ENCODE measurements at places on chromosomes 16 and 17.

- no peak for DNase-seq
These were observed 14.9 kb downstream of the GPRC5C start for GRCh38 chr17:74446551-74447500.

DNA sequence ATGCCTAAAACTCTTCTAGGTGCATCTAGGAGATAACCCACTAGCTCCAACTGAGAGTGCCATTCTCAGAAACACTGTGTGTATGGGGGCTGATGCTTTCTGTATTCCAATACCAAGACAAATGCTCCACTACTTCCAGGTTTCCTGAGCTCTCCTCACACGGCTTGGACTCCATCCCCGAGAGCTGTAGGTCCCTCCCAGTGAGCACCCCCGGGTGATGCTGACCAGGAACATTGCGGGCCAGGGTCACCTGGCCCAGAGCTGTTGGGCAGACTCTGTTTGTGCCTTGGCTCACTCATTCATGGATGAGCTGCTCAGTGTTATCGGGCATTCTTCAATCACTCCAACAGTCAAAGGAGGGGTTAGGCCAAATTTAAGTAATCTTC lies 7.0 kb downstream of the CUEDC1 start:
- DNase-seq = no peak

GRCh38 chr17:56847106-56847505 lies 13.2 kb downstream of the DGKE start:
- no peak for DNase-seq

GRCh38 chr17:28747801-28748750 lies 4.3 kb downstream of the TRAF4 start:
- DNase-seq = no peak

GRCh38 chr17:49691086-49691676 lies 13.3 kb upstream of the SPOP start:
- no peak for DNase-seq

DNA sequence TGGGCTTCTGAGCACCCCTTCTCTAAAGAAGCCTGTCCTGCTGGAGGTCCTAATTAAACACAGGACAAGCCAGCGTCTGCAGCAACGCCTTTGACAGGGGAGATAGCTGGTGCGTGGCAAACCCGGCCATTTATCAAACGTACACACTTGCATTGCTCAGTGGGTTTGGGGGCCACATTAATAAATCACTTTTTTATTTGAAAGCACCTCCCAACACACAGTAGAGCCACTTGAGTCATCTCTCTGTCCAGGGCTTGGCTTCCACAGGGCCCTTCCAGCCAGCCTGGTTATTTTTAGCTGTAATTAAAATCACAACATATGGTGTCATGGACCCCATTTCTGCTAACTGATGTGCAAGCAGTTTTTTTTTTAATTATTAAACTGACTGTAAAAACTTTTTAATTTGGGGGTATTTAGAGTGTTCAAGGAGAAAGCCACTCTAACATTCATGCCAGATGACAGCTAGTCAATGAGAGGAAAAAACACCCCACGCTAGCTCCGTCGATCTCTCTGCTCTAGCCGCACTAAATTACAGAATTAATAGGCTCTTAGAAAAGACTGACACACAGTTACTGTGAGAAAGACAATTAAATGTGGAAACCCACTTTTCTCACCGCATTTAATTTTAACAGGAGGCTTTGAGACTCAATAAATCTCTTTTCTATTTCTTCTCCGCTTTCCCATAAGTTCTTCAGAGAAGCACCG lies 201.0 kb upstream of the WSCD1 start:
- no peak for DNase-seq

- DNase-seq = no peak
These were observed 36.7 kb upstream of the POLR3E start for GRCh38 chr16:22260490-22260889.

GRCh38 chr16:3266873-3267537 lies 10.6 kb upstream of the MEFV start:
- no peak for DNase-seq

- DNase-seq = no peak
These were observed 14.7 kb downstream of the CD300LF start for GRCh38 chr17:74698069-74698468.

GRCh38 chr16:86042393-86042792 lies 143.4 kb downstream of the IRF8 start:
- no peak for DNase-seq

DNA sequence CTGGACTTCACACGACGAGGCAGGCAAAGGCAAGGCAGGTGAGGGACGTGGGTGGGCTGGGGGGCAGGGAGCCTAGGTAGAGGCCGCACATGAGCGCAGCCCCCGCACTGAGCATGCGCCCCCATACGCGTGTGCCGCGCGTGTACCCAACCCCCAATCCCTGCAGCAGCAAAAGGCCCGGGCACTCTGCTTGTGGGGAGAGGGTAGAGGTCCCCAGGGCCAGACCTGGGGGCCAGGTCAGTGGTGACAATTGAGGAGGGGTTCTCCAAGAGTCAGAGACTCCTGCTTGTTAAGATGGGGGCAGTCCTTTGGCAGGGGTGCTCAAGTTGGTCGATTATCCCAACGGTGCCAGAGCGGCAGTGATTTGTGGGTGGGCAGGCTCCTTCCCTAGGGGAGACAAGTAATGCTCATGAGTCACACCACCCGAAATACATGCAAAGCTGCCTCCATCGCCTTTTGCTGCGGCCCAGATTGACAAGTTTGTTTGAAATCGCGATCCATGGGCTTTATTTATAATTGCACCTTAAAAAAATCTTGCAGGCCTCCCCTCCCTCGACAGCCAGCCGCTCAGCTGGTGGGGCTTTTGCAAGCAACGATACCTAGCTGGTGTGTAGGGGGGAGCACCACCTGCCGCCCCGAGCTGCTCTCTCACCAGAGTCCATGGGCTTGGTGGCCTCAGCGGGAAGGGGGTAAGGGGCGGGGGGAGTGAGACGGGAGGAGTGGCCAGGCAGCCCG lies 1.1 kb upstream of the GIT1 start:
- DNase-seq = no peak

GRCh38 chr17:49991409-49991808 lies 3.6 kb downstream of the DLX3 start:
- no peak for DNase-seq

- DNase-seq = no peak
These were observed 180.0 kb downstream of the CHD9NB start for GRCh38 chr16:52872731-52873130.

- DNase-seq = no peak
These were observed 87.5 kb downstream of the AXIN2 start for GRCh38 chr17:65473985-65474384.

GRCh38 chr17:22461460-22462145 lies 769.3 kb downstream of the KCNJ18 start:
- DNase-seq = no peak

DNA sequence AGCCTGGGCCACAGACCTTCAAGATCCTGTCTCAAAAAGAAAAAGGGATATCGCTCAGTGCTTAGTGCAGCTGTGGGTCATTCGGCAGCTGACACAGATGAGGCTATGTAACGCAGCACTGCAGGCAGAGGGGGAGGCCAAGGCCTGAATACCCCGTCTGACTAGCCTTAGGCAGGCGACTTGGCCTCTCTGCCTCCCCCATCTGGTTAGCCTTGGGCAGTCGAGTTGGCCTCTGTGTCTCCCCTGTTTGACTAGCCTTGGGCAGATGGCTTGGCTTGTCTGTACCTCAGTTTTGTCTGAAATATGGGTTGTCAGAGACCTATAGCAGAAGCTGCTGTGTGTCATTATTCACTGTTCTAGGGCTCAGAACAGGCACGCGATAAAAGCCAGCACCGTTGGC lies 10.0 kb downstream of the SPATA33 start:
- no peak for DNase-seq

Data from right lung (tissue), 10 donors.